EH (cell line): ENCODE measurements at places on chromosomes 5 and 9.

- DNase-seq: no peak
Observed at GRCh38 chr9:21901546-21901945, 92.6 kb downstream of the CDKN2A start.

DNA sequence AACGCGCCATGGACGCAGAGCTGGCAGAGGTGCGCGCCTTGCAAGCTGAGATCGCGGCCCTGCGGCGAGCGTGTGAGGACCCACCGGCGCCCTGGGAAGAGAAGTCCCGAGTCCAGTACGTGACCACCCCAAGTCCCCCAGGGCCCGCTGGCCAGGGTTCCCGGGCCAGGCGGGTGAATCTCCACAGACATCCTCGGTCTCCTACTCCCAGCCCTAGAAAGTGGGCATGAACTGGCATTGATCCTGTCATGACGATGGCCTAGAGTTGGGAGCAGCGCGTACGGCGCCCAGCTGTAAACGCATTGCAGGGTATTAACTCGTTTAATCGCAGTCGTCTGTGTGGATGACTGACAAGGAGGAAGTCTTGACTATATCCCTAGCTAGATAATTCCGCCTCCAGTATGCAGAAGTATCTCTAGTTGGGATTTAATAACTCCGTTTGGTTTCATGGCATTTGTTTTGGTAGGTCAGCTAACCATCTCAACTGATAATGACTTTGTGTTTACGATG, 293 bp downstream of the CENPP start:
- DNase-seq: no peak

DNA sequence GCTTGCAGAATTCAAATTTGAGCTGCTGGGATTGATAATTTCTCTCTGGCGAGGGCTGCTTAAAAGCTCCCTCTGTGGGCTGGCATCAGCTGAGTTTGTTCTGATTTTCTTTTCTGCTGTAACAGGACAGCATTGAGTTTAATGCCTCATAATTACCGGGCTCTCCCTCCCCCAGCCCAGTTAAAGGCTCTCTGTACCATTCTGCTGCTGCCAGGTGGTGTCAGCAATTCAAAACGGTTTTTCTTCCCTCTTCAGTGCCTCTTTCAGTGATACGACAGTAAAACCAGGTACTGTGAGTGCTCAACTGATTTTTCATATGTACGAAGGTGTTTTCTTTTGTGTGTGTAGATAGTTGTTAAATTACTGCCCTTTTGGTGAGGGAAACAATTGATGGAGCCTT, 509.3 kb upstream of the CTNND2 start:
- DNase-seq: no peak

DNA sequence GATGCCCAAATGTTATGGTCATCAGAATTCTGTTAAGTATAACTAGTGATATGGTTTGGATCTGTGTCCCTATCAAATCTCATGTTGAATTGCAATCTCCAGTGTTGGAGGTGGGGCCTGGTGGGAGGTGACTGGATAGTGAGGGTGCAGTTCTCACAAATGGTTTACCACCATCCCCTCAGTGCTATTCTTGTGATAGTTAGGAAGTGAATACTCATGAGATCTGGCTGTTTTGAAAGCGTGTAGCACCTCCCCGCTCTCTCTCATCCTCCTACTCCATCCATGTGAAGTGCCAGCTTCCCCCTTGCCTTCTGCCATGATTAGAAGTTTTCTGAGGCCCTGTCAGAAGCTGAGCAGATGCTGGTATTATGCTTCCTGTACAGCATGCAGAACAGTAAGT, 359.5 kb downstream of the TMEM167A start:
- DNase-seq: no peak

DNA sequence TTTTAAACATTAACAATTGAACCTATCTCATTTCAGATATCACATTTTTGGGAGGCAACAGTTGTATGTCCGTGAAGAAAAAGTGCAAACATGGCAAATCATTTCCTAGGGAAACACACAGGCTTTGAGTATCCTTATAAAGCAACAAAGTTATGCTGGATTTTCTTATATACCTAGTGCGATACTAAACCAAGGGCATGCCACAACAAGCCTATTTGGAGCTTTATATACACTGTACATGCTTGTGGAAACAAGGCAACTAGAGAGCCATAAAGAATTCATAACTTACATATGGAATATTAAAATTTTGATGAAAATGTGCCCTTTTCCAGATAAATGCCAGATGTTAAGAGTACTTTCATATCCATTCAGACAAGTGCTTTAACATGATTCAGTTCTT, 191.4 kb downstream of the DCP2 start:
- DNase-seq: no peak

GRCh38 chr9:5910413-5911057, 19.8 kb downstream of the MLANA start:
- peak; percentile 17 for DNase-seq

- DNase-seq: no peak
Observed at GRCh38 chr5:82624062-82624461, 345.9 kb upstream of the RPS23 start.

DNA sequence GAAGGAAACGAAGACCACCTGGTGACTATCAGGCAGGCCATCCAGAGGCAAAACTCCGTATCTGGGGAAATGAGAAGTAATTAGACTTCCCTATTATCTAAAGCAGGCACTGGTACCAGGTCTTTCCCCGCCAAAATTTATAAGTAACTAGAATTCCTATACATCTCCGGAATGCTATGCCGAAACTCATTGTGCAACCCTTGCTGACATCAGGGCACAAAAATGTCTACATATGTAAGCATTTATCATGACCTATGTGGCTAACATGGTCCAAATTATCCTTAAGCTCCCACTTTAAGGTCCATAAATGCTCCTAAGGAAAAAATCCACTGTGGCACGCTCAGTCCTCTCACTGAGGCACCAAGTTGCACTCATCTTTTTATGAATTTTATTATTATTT, 17.8 kb downstream of the ACTL7B start:
- DNase-seq: peak; percentile 30

- peak; percentile 19 for DNase-seq
Observed at GRCh38 chr5:144273232-144274027, 102.8 kb downstream of the KCTD16 start.

GRCh38 chr9:94639999-94640376, 670 bp upstream of the FBP1 start:
- no peak for DNase-seq
